Stimulated activated CD4-positive, alpha-beta T cell treated with anti-CD3 and anti-CD28 coated beads, Interleukin-2, amount 100 ng/mL, for 24 hours (primary cell): ENCODE measurements at places on chromosomes 1 and 21.

DNA sequence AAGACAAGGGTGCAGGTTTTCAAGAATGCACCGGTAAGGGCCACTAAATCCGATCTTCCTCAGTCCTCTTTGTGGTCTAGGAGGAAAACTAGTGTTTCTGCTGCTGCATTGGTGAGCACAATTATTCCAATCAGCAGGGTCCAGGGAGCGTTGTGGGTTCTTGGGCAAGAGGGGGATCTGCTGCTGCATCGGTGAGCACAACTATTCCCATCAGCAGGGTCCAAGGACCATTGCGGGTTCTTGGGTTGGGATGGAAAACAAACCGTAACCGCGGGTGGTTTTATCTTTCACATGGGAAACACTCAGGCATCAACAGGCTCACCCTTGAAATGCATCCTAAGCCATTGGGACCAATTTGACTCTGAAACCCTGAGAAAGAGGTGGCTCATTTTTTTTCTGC, 7.0 kb upstream of the PCP4L1 start:
- DNase-seq: no peak

- no peak for DNase-seq
These were observed 2.8 kb downstream of the DNAJC8 start for GRCh38 chr1:28229996-28230395.

DNA sequence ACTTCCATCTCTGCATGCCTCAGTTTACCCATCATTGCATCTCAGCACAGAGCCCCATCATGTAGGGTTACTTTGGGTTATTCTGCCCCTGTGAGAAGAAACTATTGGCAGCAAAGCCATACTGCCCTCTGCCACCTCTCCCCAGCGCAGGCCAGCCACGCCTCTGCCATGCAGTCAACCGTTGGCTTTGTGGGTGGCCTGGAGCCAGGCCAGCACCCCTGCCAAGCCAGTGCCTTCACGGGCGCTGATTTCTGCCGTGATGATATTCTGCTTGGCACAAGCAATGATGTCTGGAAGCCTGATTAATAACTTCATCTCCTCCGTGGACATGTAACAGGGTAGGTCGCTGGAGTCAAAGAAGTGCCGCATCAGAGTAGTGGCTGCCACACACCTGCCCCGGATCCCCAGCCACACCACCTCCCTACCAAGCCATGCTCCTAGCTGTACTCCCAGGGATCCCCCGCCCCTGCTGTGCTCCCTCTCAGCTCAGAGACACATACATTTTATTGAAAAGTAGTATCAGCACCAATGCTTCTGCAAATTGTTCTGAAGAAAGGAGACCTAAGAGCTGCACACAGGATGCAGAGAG, 15.0 kb upstream of the CEP85 start:
- DNase-seq: no peak

DNA sequence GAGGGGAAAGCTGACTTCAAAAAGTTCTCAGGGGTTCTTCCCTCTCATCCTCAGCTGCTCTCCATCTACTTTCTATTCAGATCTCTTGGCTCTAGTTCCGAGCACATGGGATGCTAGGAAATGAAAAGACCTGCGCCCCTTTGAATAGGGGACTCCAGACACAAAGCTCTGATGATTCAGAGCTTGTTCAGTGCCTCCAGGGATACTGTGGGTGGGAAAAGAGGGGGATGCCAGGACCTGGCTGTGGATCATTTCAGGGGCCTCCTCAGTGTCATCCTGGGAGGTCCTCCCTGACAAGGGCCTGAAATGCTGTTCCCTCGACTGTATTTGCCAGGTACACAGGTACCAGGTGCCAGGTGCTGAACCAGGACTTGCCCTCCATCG, 943 bp upstream of the KIAA0040 start:
- no peak for DNase-seq

DNA sequence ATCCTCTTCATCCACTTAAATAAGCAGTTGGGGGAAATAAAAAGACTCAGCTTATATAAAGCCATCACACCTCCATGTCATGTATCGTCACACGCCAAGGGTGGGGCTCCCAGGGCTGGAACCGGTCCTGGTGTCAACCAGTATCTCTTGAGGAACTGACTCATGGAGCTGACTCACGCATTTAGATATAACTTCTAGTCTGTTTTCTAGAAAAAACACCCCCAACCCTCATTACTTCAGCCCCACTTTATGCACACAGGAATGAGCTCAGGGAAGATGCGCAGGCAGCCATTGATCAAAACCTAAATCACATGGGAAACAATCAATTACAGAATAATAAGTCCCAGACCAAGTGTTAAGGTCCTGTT, 6.9 kb upstream of the IL22RA1 start:
- DNase-seq: peak; percentile 61

- no peak for DNase-seq
These were observed 39.6 kb upstream of the TRABD2B start for GRCh38 chr1:48036710-48037355.

- no peak for DNase-seq
These were observed 241.3 kb downstream of the PRDM2 start for GRCh38 chr1:13941315-13941714.

GRCh38 chr1:119968068-119968492, 71.8 kb upstream of the ADAM30 start:
- DNase-seq: peak; percentile 84

- no peak for DNase-seq
These were observed 32.5 kb upstream of the SMYD2 start for GRCh38 chr1:214248311-214249085.

GRCh38 chr1:91036894-91037829, 15.3 kb upstream of the ZNF644 start:
- no peak for DNase-seq

GRCh38 chr1:244053831-244054230, 2.7 kb downstream of the ZBTB18 start:
- no peak for DNase-seq

GRCh38 chr1:57423135-57423655, 665 bp downstream of the DAB1 start:
- DNase-seq: no peak

- DNase-seq: no peak
These were observed 7.5 kb upstream of the YBX1 start for GRCh38 chr1:42674682-42675081.

DNA sequence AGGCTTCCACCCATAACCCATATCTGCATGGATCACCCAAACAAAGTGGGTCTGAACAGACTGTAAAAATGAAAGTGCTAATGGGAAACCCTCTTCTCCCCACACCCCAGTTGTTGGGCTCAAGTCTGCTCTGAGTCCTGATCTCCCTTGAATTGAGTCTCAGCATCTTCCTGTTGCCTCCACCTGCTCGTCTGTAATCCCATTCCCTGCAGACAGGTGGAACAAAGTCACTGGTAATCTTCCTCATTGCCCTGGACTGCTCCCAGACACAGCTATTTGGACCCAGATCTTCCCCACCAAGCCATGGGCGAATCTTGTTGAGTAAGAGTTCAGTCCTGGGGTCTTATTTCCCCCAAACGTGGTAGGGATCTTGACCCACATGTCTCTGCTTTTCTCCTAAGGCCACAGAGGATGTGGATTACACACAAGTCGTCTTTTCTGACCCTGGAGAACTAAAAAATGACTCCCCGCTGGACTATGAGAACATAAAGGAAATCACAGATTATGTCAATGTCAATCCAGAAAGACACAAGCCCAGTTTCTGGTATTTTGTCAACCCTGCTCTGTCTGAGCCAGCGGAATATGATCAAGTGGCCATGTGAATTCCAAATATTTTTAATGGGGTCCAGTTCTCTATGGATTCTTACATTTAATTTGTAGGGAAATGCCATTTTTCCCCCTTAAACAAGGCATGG, 15.7 kb downstream of the AVPR1B start:
- DNase-seq: no peak

DNA sequence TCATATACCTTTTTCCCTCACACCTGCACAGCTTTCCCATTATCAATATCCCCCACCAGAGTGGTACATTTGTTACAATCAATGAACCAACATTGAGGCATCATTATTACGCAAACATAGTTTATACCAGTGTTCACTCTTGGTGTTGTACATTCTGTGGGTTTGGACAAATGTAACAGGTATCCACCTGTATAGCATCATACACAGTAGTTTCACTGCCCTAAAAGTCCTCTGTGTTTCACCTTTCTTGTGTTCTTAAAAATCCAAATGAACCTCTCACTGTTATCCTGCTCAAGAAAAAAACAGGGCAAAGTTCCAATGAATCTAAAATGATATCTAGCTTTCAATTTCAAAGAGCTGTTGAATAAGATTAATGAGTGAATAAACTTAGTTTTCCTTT, 45.9 kb upstream of the NR5A2 start:
- no peak for DNase-seq
